ENCODE measurements at places on chromosomes 2 and 18.

GRCh38 chr2:98442488-98442887 lies 2.2 kb upstream of the INPP4A start:
- no peak for DNase-seq

DNA sequence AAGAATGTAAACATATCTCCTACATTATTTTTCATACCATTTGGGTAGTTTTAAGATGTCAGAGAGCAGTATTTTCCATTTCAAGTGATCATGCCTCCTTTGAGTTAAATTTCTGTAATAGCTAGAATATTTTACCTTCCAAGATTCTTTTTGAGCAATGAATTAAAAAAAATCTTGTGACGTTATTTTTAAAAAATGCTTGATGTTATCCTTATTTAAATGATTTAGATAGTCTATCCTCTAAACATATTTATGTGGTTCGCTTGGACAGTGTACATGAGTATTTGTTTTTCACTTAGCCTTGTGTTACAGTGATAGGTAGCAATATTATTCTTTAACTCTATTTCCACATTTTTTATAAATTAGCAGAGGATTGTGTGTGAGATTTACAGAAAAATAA lies 639.2 kb upstream of the CDH2 start:
- DNase-seq, result no peak

- DNase-seq, result no peak
Observed at GRCh38 chr2:231228223-231228622, 29.8 kb downstream of the ARMC9 start.

DNA sequence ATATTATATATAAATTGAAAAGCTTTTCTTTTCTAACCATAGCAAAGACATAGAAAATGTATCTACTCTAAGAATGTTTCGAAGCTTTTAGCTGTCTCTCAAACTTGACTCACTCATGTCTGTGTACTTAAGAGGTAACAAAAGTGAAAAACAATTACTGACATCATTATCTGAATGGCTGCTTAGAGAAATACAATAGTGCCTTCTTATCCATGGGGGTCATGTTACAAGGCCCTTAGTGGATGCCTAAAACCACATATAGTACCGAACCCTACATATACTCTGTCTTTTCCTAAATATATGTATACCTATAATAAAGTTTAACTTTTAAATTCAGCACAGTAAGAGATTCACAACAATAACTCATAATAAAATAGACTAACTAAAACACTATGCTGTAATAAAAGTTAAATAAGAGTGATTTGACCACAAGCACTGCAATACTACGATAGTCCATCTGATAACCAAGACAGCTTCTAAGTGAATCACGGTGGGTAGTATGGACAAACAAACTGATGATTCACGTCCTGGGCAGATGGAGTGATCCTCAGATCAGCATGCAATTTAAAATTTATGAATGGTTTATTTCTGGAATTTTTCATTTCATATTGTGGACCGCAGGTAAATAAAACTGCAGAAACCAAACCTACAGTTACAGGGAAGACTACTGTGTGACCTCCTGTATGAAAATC lies 246.2 kb downstream of the XIRP2 start:
- peak; percentile 11 for DNase-seq

GRCh38 chr2:202361108-202361507 lies 15.0 kb upstream of the BMPR2 start:
- DNase-seq, result no peak

DNA sequence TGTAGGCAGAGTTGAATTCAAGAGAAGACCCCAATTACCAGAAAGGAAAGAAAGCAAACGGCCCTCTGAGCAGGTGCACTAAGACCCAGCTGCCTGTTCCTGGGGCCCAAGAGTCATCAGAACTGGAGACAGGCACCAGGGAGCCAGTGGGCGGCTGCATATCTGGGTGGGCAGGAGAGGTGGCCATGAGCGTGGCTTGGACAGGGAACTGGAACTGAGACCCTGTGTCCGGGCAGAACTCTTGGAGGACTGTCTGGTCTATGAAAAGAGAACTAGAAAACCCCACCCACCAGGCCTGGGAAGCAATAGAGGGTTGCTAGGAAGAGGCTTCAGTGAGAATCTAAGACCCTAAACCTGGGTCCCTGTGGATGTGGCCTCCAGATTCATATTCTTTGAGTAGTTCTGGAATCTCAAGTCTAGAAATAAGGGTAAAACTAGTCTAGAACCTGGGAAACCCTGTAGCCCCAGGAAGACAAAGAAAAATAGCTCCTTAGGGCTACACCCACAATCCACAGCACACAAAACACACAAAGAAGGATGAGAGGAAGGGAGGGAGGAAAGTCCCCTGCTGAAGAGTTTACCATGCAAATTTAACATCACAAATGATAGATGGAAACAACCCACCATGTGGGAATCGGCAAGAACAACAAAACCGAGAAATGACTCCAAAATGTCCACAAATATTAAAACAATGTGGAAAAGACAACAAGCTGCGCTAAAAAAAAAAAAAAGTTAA lies 147.0 kb downstream of the HDAC4 start:
- no peak for DNase-seq

DNA sequence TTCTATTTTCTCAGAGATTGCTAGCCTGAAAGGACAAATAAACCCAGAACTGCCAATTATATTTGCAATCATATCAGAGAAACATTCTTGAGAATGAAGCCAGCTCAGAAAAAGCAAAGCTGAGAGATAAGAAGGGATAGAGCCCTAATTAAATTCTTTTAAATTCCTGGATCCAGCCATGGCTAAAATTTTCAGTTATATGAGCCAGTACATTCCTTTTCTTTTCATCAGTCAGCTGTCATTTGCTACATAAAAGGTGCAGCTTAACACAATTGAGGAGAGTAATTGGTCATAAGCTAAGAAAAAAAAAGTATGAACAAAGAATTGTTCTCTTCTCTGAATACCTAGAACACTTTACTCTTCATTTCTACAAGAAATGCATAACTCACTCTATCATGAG lies 303.5 kb upstream of the FIGN start:
- DNase-seq, result no peak

DNA sequence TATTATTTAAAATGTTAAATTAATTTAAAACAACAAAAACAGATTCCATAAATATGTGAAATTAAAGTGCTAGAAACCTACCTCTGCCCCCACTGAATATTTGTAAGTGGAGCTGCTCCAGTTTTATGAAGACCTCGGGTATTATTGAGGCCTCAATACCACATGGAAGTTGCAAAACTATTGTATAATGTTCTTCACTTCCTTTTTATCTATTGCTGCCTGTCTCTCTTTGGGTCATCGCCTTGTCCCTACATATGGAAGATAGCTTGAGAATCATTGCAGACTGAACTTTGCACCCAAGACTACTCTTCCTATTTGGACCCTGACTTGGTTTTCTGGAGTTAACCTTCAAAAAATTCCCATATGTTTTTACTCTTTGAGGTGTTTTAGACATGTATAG lies 212.1 kb upstream of the NETO1 start:
- DNase-seq, result no peak

GRCh38 chr2:190718652-190719526 lies 70.0 kb downstream of the NAB1 start:
- peak; percentile 15 for DNase-seq

GRCh38 chr2:109529532-109530449 lies 84.0 kb downstream of the SEPTIN10 start:
- no peak for DNase-seq

GRCh38 chr2:180133736-180134135 lies 126.6 kb upstream of the CWC22 start:
- DNase-seq, result no peak

GRCh38 chr2:232455426-232456255 lies at the start of gene ALPI:
Gene ALPI, plus strand, starts transcription at chr2:232456153. Its CDS starts 47 bp downstream, at chr2:232456200.
- no peak for DNase-seq

- no peak for DNase-seq
Observed at GRCh38 chr2:195333869-195334268, 323.2 kb upstream of the SLC39A10 start.

DNA sequence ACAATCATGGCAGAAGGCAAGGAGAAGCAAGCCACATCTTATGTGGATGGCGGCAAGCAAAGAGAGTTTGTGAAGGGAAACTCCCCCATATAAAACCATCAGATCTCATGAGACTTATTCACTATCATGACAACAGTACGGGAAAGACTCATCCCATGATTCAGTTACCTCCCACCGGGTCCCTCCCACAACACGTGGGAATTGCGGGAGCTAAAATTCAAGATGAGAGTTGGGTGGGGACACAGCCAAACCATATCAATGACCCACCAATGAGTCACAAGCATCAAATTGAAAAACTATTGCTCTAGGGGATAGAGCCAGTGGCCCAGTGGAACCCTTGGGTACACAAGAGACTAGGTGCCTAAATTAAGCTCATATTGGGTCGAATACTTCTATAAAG lies 157.4 kb downstream of the FBXO15 start:
- no peak for DNase-seq

DNA sequence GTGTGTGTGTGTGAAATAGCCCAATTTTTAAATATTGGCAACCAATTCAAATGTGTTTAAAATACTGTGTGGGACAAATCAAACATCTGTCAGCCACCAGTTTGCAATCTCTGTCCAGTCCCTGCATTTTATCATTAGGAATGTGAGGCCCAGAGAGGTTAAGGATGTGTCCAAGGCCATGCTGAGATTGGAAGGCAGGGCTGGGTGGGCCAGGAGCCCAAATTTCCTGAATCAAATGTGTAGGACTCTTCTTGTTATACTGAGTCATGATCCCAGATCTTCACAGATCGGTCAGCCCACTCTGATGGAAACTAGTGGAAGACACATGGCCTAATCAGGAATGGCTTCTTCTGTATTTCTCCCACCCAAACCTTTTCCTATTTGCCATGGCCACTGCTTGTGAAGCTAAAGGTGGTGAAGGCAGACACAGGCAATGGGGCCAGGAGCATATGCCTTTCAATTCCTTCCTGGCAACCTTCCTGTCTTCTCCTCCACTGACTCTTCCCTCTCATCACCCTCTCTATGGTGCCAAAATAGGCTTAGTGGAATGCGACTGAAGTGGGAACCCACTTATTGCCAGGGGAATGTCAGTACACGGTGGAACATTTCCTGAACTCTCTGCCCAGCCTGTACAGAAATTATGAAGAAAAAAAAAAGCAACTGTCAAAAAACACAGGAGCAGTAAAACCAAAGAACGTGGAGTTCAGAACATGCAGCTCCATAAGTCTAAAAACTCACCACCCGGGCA lies 35.5 kb downstream of the ZEB2 start:
- no peak for DNase-seq

- DNase-seq, result peak; percentile 53
Observed at GRCh38 chr2:20501974-20502373, 55.1 kb downstream of the RHOB start.

- no peak for DNase-seq
Observed at GRCh38 chr18:56825321-56825720, 174.2 kb downstream of the WDR7 start.

DNA sequence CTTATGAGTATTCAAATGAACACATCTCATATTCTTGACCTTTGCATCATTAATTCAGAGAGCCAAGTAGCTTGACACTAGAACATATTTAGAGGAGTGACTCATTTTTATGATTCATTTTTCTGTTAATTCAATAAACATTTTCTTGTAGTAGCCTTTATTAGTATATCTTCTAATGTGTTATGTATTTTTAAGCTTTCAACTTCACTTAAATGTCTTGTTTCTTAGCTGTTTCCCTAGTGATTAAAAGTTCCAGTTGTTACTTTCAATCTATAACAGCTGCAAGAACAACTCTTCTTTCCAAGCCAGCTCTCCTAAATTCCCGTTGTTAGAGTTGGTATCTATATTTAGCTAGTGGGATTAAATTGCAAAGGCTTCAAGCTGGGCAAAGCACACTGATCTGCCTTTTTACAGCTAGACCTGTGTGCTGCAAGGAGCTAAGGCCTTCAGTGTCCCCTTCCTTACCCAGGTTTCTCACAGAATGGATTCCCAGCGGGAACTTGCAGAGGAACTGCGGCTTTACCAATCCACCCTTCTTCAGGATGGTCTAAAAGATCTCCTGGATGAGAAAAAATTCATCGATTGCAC lies at the start of gene KLHL41:
Gene KLHL41, plus strand, starts transcription at position 405 of the 588 bp plus-strand sequence. Its CDS starts 77 bp downstream, at position 482.
- DNase-seq, result no peak

DNA sequence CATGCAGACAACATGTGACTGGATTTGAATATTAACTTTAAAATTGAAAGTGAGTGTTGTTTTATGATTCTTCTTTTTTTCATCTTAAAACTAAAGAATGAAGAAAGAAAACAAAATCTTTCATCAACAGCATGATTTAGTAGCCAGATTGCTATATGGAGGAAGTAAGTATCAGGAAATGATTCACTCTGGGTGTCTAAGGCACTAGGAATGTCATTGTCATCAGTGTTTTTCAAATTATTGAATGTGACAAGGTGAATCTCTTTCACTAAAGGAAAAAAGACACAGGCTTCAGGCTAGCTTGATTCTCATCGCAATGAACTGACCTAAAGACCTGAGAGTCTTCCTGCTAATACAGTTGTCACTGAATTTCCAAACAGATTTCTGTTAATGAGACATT lies 430.1 kb downstream of the FBXO15 start:
- no peak for DNase-seq

- no peak for DNase-seq
Observed at GRCh38 chr2:113175042-113175628, 1.4 kb downstream of the PSD4 start.

DNA sequence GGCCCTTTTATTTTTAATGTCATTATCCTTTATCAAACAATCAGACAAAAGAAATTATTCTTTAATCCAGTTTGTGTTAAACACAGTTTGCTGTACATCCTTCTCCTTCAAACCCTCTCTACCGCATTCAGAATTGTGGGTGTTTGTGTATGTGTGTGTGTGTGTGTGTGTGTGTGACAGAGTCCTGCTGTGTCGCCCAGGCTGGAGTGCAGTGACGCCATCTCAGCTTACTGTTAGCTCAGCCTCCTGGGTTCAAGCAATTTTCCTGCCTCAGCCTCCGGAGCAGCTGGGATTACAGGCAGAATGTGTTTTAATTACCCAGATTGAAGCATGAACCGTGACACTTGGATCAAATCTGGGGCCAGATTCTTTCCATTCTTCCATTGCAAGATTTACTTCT lies 723.7 kb downstream of the DCDC2C start:
- no peak for DNase-seq

DNA sequence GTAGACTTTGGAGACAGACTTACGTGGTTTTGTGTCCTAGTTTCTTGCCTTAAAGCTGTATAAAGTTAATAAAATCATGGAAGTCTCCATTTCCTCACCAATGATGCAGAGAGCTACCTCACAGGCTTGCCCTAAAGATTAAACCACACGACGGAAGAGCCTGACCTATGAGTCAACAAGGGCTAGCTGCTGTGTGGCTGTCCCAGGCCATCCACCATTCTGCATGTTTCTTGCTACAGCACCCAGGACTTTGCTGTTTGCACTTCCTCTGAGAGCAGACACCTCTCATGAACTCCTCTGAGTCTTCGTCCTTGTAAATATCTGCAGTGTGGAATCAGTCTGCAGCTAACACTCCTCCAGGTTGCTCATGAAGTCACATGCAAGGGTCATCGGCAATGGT lies 160.0 kb upstream of the TRIB2 start:
- DNase-seq, result no peak

DNA sequence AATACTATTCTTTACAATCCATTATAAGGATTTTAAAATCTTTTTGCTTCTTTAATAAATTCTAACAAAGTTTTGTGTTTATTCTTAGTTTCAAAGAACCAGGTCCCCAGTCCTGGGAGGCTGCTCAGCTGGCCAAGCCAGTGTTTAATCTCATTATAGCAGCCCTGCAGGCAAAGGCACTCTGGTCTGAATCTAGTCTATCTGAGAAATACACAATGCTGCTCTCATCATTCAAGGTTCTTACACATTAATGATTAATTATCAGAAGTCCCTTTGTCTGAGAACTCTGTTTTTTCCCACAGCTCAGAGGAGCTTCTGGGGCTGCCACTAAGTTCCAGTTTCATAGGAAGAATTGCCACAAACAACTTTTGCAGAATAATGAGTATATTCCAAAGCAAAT lies 27.7 kb downstream of the KCTD18 start:
- no peak for DNase-seq

- DNase-seq, result no peak
Observed at GRCh38 chr2:7015007-7015950, 98.1 kb downstream of the RNF144A start.

Data from amniotic stem cell (primary cell).